Activated CD8-positive, alpha-beta T cell treated with anti-CD3 and anti-CD28 coated beads, Interleukin-2, amount 10 ng/mL, durations not matched to agents 7 days and 5 days (primary cell): ENCODE measurements at places on chromosomes 7 and 10.

- no peaks in the 10 kb centered on the region for H3K36me3 ChIP-seq
- no peak overlapping the region for H3K4me3 ChIP-seq
- no peak for DNase-seq
- no peaks in the 10 kb centered on the region for H3K4me1 ChIP-seq
- peaks cover 3% of the 10 kb centered on the region for H3K27me3 ChIP-seq
Measured at GRCh38 chr10:32437334-32437733, 8.6 kb upstream of the CCDC7 start.

DNA sequence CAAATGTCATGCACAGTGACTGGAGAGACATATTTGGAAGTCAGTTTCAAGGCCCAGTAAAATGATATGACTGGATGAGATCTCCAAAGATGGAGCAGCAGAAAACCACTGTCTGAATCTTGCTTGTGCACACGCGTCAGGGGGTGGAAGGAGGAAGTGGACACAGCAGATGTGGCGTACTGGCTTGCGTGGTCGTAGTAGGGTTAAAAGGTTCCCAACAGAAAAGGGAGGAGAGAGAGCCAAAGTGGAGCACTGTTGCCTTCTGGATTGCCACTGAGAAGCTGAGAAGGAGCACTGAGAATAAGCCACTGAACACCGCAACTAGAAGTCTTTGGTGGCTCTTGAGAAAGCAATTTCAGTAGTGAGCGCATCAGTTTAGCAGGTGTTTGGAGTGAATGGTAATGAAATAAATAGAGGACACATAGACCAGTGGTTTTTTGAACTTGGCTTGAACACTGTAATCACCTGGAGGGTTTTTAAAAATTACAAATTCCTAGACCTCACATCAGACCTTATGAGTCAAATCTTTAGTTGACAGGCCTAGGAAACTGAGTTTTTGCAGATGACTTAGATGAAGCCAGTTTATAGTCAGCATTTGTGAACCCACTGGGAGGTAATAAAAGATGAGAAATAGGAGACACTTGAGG is 227.3 kb downstream of the PTEN start:
- H3K27ac ChIP-seq: peak overlapping the region; percentile 83
- peaks cover 19% of the 10 kb centered on the region for H3K27me3 ChIP-seq
- peaks cover 12% of the 10 kb centered on the region for H3K36me3 ChIP-seq
- peak overlapping the region; percentile 24 for H3K4me3 ChIP-seq
- H3K4me1 ChIP-seq: peaks cover 38% of the 10 kb centered on the region
- no peak for DNase-seq

GRCh38 chr10:16439295-16439694 is 2.5 kb downstream of the PTER start:
- peak overlapping the region; percentile 11 for H3K4me3 ChIP-seq
- peaks cover 35% of the 10 kb centered on the region for H3K36me3 ChIP-seq
- no peak for DNase-seq
- H3K4me1 ChIP-seq: peaks cover 44% of the 10 kb centered on the region
- peaks cover 1% of the 10 kb centered on the region for H3K27me3 ChIP-seq
- H3K27ac ChIP-seq: no peak overlapping the region

GRCh38 chr10:93190372-93190771 is 116.7 kb downstream of the CYP26A1 start:
- DNase-seq: no peak
- no peak overlapping the region for H3K4me3 ChIP-seq
- H3K4me1 ChIP-seq: no peaks in the 10 kb centered on the region
- H3K27me3 ChIP-seq: peaks cover 10% of the 10 kb centered on the region

DNA sequence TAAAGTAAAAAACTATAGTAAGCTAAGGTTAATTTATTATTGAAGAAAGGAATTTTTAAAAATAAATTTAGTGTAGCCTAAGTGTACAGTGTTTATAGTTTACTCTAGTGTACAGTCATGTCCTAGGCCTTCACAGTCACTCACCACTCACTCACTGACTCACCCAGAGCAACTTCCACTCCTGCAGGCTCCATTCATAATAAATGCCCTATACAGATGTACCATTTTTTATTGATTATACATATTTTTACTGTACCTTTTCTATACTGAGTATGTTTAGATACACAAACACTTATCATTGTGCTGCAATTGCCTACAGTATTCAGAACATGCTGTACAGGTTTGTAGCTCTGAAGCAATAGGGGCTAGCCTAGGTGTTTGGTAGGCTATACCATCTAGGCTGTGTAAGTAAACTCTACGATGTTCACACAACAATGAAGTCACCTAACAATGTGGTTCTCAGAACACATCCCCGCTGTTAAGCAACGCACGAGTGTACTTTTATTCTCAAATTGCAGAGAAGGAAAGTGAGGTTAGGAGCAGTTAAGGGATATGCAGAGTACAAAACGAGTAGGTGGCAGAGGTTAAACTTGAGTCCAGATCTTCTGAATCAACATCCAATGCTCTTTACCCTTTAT is 38.9 kb upstream of the PLCE1 start:
- H3K36me3 ChIP-seq: no peaks in the 10 kb centered on the region
- H3K27ac ChIP-seq: no peak overlapping the region
- H3K4me1 ChIP-seq: no peaks in the 10 kb centered on the region
- DNase-seq: no peak
- no peak overlapping the region for H3K4me3 ChIP-seq
- no peaks in the 10 kb centered on the region for H3K27me3 ChIP-seq

- H3K36me3 ChIP-seq: no peaks in the 10 kb centered on the region
- no peak overlapping the region for H3K4me3 ChIP-seq
- no peak for DNase-seq
- H3K27me3 ChIP-seq: no peaks in the 10 kb centered on the region
- no peak overlapping the region for H3K27ac ChIP-seq
- H3K4me1 ChIP-seq: no peaks in the 10 kb centered on the region
Measured at GRCh38 chr10:35268791-35269257, 67.5 kb upstream of the CCNY start.

GRCh38 chr7:129969881-129970446 is 17.2 kb upstream of the UBE2H start:
- H3K36me3 ChIP-seq: no peaks in the 10 kb centered on the region
- H3K27me3 ChIP-seq: peaks cover 2% of the 10 kb centered on the region
- H3K4me1 ChIP-seq: no peaks in the 10 kb centered on the region
- no peak overlapping the region for H3K27ac ChIP-seq
- no peak for DNase-seq
- no peak overlapping the region for H3K4me3 ChIP-seq

- no peak overlapping the region for H3K4me3 ChIP-seq
- no peak for DNase-seq
- peaks cover 51% of the 10 kb centered on the region for H3K27me3 ChIP-seq
Measured at GRCh38 chr10:11022213-11022612, 4.5 kb downstream of the CELF2 start.

DNA sequence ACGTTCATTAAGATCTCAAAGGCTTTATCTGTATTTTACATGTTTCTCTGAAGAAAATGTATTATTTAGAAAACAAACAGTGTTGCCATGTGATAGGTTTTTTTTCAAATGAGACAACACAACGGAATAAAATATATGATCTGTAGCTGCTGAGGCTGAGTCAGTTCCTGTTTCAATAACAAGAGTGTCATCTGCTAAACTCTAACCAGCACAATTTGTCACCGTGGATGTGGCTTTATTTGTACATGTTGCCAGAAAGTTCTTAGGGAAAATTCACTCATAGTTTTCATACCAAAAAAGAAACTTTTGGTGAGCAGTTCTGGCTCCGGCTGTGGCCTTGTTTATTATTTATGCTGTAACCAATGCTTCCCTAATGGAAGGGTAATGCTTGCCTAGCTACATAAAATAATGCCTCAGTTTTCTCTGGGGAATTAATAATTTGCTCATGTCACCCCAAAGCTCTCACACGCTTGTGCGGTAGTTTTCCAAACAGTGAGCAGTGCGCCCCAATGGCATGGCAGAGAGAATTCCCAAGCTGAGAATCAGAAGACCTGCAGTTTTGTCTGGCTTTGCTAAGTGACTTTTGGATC is 20.3 kb upstream of the KLF6 start:
- H3K4me3 ChIP-seq: peak overlapping the region; percentile 53
- H3K27me3 ChIP-seq: no peaks in the 10 kb centered on the region
- no peaks in the 10 kb centered on the region for H3K36me3 ChIP-seq
- H3K27ac ChIP-seq: peak overlapping the region; percentile 98

DNA sequence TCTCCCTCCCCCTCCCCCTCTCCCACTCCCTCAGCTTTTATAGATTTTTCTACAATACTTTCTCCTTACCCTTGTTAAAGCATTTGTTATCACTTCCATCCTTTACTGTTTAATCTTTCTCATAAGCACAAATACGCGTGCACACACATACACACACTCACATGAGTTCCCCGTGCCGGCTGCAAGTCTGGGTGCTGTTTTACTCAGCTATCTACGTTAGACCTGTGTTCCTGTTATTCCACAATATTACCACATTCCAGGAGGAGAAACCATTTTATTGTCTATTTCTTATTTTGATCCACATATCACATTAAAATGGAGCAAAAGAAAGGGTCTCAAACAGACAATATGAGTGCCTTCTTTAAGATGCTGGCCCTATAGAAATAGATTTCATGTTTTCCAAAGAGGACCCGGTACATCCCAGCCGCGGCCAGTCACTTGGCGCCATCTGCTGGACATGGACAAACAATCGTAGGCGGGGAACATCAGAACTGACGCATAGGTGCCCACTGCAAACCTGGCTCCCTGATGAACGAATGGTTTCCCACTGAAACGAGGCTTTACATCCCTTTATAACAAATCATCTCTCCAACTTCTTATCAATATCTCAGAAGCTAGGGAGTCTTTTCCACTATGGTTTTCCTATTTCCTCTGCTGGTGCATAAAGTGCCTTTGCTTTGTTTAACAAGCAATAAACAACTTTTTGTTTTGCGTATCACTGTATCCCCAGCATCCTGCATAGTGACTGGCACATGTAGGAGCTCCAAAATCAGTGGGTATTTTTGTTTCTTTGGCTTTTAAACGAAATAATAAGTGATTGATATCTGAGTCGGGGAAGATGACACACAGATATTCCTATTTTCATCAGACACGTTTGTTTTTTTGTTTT is 25.2 kb upstream of the OPTN start:
- peaks cover 15% of the 10 kb centered on the region for H3K27me3 ChIP-seq
- DNase-seq: peak; percentile 65
- H3K4me1 ChIP-seq: no peaks in the 10 kb centered on the region

DNA sequence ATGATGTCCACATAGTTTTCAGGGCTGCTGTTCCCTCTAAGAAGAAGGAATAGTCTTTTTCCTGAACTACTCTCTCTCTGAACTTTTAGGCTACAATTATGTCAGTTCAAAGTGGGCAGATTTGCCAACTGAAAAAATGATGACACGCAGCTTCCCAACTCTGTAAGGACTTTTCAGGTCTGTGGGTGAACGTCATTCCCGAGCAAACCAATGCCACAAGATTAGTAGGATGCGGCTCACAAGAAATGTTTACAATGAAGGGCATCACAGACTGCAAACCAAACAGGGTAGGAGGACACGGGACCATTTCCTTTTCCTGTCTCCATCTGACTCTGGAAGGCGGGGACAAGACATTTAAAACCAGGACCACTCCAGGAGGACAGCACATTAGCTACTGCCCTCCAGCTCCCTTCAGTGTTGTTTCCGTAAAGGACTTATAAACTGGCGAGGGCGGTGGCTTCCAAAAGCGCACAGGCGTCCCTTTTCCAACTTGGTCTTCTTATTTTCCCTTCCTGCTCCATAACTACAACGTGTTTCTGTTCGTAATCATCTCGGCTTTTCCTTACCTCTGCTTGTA is 539 bp upstream of the MKLN1 start:
- peaks cover 39% of the 10 kb centered on the region for H3K4me1 ChIP-seq
- DNase-seq: peak; percentile 36
- no peaks in the 10 kb centered on the region for H3K27me3 ChIP-seq
- H3K27ac ChIP-seq: peak overlapping the region; percentile 96
- peak overlapping the region; percentile 98 for H3K4me3 ChIP-seq

- no peaks in the 10 kb centered on the region for H3K36me3 ChIP-seq
- no peak overlapping the region for H3K27ac ChIP-seq
Measured at GRCh38 chr7:20268824-20269223, 51.6 kb upstream of the MACC1 start.

DNA sequence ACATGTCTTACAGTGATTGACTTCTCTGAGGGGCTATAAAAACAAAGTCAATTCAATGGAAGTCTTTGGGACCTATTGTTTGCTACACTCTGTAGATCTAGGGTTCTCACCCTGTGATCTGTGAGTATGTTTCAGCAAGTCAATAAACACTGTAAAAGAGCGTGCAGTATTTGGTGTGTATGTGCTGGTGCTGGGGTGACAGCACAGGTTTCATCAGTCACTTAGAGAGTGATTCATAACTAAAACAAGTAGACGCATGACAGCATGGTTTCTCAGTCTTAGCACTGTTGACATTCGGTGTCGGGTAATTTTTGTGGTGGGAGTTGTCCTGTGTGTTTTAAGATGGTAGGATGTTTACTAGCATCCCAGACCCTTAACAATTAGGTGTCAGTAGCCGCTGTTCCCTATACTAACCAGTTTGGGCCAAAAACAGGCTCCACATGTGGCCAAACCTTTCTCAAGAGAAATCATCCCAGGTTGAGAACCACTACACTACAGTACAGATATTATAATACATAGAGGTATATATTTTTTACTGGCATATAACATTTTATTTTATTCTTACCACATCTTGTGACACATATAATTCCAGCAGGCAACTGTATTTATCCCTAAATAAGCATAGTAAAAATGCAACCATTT is 411.8 kb downstream of the ARL4A start:
- no peak for DNase-seq
- no peaks in the 10 kb centered on the region for H3K36me3 ChIP-seq
- H3K27me3 ChIP-seq: no peaks in the 10 kb centered on the region
- no peaks in the 10 kb centered on the region for H3K4me1 ChIP-seq

DNA sequence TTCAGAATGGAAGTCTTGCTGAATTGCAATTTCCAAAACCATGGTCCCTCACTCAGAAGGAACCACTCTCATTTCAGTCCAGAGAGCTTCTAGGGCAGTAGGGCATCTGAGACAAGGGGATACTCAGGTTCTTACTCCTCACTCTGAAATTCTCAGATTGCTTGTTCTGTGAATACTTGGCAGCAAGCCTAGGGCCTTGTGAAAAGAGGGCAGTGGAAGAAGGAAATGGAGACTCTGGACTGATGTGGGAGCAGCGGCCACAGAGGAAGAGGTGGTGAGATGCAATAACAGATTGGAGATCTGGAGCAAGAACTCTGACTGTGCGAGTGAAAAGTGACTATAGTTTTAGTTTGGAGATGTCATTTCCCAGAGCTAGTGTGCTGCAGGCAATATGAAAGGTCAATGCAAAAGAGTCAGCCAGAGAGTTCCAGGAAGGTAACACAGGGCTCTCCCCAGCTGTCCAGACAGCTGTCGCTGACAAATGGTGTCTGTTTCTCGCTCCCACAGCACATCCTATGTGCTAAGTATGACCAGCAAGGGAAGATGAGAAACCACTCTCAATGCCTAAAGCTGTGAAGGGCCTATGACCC is 291.6 kb upstream of the KIAA1217 start:
- no peak overlapping the region for H3K27ac ChIP-seq
- H3K4me3 ChIP-seq: no peak overlapping the region
- no peaks in the 10 kb centered on the region for H3K27me3 ChIP-seq
- H3K36me3 ChIP-seq: no peaks in the 10 kb centered on the region

DNA sequence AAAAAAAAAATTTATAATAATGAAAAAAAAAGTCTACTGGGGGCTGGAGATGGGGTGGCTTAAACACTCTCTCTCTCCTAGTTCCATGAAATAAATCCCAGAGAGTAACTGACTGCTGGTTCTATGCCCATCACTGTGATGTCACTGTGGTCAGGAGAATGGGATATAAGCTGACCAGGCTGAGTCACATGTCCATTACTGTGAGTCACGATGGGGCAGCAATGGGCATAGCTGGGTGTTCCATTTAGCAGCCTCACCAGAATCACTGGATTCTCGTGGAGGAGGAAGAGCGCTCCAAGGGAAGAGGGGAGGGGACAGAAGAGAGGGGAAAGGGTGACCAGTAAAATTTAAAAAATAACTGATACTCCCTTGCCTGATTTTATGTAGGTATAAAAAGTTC is 37.1 kb downstream of the MASTL start:
- DNase-seq: no peak
- H3K4me3 ChIP-seq: no peak overlapping the region
- peaks cover 9% of the 10 kb centered on the region for H3K36me3 ChIP-seq
- H3K27ac ChIP-seq: no peak overlapping the region
